ENCODE measurements at places on chromosomes 16 and 17.

- no peak for DNase-seq
These were observed 6.2 kb downstream of the TNP2 start for GRCh38 chr16:11262915-11263314.

DNA sequence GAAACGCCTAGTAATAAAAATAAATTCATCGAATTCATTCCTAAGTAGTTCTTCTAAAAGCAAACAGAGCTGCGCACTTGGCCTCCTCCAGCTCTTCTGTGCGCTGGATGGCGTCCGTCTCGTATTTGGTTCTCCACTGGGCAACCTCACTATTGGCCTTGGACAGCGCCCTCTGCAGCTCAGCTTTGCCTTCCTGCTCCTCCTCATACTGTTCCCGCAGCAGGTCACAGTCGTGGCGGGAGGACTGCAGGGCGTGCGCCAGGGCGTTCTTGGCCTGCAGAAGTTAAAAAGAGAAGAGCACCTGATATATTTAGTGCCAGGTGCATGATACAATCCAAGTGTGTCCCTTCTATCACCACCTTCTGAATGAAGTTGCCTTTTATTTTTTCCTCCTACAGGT, 21.8 kb downstream of the MYH3 start:
- no peak for DNase-seq

GRCh38 chr17:81329927-81330883, 35.1 kb upstream of the SLC38A10 start:
- DNase-seq = no peak

- no peak for DNase-seq
These were observed 29.1 kb downstream of the TRIM16 start for GRCh38 chr17:15654886-15655561.

DNA sequence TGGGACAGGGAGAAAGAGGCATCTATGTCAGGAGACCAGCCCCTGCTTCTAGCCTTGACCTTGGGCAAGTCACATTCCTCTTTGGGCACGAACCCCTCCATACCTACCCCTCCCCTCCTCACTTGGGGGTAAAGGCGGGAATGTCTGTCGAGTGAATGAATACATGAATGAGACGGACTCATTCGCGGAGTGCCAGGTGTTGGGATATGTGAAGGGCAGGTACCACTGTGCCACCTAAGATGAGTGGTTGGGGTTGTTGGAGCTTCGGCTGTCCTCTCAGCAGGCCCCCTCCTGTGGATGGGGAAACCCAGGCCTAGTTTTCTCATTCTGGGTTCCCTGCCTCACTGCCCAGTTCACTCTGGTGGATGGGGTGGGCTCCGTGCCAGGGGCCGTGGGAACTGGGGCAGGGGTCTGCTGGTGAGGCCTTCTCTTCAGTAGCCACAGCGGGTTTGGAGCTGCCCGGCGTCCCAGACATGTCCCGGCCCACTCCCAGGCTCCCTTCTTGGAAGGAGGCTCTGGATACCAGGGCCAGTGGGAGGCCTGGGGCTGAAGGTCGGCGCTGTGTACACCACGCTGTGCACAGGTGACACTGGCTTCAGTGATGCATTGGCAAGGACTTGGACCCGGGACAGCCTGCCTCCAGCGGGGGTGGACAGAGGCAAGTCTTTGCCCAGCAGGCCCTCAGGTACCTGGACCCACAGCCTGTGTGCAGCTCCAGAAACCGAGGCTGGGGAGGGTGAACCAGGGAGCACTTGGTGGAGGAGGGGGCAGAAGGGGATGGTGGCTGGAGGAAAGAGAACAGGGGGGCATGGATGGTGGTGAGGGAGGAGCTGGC, 5.6 kb downstream of the GLIS2 start:
- no peak for DNase-seq

- DNase-seq = no peak
These were observed 18.3 kb downstream of the PIK3R5 start for GRCh38 chr17:8947201-8947600.

Measured in fibroblast of skin of left biceps (primary cell).